Daoy (cell line): ENCODE measurements at places on chromosomes 12 and 14.

DNA sequence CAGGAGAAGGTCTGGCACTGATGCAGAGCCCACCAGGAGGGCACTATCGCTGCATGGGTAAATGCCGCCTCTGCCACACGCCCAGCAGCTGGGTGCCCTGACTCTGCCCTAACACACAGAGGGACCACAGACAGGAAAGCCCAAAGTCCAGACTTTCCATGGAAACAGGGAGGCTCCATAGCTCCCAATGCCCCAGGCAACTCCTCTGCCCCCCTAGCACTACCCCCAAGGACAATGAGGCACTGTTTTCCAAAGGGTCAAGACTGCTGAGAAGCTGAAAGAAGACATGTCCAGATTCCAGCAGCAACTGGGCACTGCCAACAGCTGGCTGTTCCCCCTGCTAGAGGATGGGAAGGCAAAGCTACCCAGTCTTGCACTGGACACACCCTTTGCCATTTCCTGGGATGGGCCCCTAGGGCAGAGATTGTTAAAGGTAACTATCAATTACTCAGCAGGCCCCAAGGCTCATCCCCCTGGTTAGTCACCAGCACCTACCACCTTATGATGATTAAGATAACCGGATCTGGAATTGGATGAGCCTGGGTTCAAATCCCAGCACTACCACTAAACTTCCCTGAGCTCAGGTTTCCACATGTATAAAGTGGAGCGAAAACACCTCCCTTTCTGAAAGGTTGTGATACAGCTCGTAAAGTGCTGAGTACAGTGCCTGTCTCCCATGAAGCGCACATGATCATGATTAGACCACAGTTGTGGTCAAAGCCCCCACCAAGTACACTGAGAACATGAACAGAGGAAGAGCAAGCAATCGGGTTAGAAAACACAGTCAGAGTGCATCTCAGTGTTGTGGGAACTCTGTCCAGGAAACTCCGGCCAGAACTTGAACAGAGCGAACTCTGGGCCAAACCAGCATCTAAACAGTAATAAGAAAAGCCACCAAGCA, 3.3 kb downstream of the PXN start:
- DNase-seq, result peak; percentile 71

- no peak for DNase-seq
Measured at GRCh38 chr12:80445083-80445793, 1.2 kb downstream of the PTPRQ start.

DNA sequence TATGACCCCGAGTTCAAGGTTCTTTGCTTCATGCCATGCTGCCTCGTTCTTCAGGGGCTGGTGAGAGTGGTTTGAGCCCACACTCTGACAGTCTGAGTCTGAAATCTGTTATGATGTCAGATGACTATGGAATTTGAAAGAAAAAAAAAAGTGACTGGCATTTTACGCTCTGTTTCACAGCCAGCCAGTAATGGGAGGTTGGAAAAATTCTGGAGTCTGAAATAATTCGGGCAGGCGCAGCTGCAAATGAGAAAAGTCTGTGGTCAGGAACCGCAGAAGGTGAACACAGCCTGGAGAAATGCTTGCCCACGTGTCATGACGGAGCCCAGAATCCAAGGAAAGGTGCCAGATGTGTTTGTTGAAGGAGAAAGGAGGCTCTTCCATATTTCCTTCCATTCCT, 269.8 kb upstream of the PWP1 start:
- DNase-seq, result peak; percentile 93

- peak; percentile 68 for DNase-seq
Measured at GRCh38 chr12:124715121-124715990, 147.9 kb upstream of the NCOR2 start.

GRCh38 chr14:54322701-54323337, 74.0 kb upstream of the CDKN3 start:
- DNase-seq, result no peak

- no peak for DNase-seq
Measured at GRCh38 chr12:98208816-98209215, 306.6 kb upstream of the TMPO start.

DNA sequence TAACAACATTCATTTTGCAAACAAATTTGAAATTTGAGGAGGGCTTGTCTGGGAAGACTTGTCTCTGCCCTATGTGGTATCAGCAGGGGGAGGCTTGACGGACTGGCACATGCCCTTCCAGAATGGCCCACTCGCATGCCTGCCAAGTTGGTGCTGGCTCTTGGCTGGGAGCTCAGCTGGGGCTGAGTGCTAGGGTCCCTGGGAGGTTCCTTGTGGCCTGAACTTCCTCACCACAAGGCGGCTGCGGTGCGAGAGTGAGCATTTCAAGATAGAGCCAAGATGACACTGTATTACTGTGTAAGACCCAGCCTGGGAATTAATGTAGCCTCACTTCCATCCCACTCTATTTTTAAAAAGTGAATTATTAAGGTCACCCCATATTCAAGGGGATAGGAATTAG, 271.6 kb upstream of the PLEKHG7 start:
- peak; percentile 35 for DNase-seq

GRCh38 chr14:20556500-20557211, 4.2 kb downstream of the RNASE9 start:
- no peak for DNase-seq

GRCh38 chr12:115405471-115405860, 721.5 kb upstream of the TBX3 start:
- DNase-seq, result peak; percentile 16

- DNase-seq, result no peak
Measured at GRCh38 chr12:105418821-105419291, 88.4 kb downstream of the C12orf75 start.

DNA sequence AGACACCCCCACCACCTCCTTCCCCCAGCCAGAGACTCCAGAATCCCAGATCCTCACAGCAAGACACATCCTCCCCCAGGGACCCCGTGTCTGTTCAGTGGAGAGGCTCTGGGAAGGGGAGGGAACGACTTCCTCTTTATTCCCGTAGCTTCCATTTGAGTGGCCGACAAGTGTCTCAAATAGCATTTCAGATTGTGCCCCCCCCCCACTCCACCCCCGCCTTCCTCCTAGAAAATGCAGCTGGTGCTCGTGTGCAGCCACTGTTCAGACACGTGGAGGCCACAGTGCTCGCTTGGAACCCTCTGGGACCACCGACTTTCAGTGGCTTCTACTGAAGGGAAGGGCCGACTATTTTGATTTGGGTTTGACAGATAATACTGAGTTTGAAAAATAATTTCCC, 14.3 kb downstream of the PPP2R5C start:
- no peak for DNase-seq

DNA sequence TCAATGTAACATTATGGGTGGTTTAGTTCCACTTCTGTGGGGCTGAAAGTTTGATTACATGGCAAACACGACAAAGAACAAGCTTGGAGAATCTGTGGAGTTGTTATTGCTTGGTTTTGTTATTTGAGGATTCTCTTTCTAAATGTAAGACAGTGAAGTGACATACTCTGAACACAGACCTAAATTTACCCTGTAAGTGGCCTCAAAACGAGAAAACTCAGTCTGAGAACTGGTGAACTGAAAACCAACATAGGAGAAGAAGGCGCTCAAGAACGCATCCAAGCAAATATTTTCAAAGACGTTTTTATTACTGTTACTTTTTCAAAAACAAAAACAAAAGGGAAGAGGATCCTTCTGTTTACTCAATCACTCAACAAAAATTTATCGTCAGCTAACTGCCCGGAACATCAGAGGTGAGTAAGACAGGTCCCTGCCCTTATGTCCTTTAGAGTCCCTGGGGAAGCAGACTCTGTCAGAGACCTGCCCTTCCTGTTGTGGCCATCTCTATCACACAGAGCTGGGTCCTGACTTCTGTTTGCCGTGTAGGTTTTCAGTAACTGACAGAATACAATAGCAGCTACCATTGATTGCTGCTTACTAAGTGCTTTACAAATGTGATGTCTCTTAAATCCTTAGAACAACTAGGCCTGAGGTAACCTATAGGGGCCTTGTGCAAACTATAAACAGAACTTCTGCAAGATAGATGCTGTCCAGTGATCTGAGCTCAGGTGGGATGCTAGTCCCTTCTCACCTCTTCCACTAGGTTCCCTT, 79.3 kb upstream of the C12orf71 start:
- DNase-seq, result no peak

DNA sequence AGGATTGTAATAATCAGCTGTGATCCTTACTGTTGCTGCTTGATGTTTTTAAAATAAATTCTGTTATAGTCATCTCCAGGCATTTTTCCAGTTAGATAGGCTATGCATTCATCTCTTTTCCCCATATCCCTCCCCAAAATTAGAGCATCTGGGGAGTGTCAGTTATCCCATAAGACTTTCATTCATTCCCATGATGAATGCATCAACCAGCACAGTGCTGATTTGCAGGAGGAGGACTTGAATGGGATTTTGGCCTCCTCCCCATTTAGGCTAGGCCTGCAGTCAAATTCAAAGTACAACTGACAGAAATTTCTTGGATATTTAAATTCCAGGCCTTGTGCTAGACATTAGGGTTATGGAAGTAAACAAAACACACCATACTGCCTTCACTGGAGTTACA, 99.8 kb downstream of the AEBP2 start:
- no peak for DNase-seq

- no peak for DNase-seq
Measured at GRCh38 chr14:84646786-84647500, 883.0 kb upstream of the FLRT2 start.

- DNase-seq, result no peak
Measured at GRCh38 chr14:69036757-69037506, 57.8 kb upstream of the ACTN1 start.

GRCh38 chr12:40733871-40734270, 41.6 kb downstream of the CNTN1 start:
- no peak for DNase-seq

DNA sequence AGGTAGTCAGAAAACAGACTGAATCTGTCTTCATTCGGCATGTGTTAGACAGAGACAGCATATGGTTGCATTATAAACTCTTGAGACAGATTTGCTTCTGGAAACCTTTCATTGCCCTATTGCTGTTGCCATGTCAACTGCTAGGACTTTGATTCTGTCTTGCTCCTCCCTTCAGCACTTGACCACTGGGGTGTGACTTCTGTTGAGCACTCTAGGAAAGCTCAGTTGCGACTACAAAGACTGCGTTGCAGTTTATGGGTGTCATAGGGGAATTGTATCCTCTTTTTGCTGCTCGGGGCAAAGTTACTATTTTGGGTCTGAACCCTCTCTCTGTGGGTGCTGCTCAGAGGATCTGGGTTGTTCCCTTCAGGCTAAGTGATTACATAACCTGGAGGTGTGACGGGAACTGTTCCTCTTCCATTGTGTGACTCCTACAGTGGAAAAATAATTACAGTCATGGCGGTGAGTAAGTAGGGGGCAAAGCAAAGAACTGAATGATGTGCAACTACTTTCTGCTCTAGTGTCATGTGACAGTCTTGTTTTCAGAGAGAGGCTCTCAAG, 44.3 kb upstream of the TRIM9 start:
- no peak for DNase-seq

GRCh38 chr12:24778486-24779304, 170.2 kb downstream of the BCAT1 start:
- peak; percentile 26 for DNase-seq

DNA sequence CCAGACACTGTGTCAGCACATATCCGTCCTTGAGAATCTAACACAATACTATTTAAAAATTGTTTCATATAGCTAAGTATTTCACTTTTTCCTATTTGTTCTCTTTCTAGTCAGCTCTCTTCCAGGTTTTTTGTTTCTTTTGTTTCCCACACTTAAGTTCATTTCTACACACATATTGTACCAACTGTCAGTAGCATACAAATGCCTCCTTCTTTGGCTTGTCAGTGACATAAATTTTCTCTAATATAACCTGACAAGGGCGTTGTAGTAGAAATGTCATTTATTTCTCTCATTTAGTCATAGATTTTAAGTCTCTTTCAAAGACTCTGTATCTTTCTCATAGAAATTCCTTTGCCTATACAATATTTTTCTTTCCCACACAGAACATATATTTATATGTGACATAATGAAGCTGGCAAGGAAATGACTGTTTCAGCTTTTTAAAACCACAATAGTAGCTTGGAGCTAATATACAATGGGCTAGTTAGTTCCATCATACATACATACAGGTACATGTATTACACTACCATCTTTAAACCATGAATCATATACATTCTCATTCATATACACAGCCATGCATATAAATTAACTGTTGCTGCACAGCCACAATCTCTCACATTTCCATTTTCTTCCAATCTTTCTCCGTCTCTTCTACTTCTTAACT, 42.3 kb upstream of the EPS8 start:
- DNase-seq, result no peak

GRCh38 chr12:4287325-4288211, 14.0 kb downstream of the CCND2 start:
- peak; percentile 31 for DNase-seq

DNA sequence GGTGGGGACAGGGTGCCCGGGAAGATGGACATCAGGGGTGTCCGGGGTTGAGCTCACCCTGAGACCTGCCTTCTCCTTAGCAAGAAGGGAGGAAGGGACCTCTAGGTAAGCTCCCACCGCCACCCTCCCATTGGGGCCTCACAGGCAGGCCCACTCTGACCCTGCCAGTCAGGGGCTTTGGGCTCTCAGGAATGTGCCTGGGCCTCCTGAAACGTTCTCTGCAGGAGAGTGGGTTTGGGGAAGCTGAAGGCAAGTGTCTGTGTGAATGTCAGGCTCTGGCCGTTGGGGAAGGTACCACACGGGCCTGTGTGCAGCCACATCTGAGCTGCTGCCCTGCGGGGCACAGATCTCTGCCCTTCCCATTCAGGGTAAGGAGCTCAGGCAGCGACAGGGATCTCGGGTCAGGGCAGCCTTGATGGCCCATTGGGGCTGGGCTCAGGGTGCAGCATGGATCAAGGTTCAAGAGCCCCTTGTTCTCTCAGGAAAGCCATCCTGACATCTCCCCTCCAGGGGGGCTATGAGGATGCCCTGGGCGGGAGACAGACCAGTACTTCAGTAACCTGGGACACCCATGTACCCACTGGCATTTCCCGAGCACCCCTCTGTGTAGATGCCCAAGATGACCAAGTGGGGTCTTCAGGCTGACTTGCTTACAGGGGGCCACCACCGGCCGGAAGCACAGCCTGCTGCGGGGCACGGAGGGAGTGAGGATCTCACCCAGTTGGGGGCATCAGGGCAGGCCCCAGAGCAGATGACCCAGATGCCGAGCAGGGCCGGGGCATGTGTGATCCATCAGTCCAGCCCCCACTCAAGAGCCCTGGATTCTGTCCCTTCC, 29.7 kb downstream of the FAM222A start:
- DNase-seq, result no peak

DNA sequence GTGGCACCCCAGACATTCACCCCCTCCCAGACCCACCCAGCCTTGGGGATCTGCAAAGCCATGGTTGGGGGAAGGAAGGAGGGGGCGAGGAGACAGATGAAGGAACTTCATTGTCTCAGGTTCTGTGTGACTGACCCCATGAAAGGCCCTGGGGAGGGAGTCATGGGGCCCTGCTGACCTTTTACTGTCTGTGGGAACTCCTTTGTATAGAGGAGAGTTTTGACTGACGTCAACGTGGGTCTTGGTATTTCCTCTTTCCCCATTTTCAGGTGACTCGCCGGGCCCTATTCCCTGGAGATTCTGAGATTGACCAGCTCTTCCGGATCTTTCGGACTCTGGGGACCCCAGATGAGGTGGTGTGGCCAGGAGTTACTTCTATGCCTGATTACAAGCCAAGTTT, 3.1 kb upstream of the RAB5B start:
- no peak for DNase-seq
